ENCODE measurements at places on chromosomes 3 and 15.

DNA sequence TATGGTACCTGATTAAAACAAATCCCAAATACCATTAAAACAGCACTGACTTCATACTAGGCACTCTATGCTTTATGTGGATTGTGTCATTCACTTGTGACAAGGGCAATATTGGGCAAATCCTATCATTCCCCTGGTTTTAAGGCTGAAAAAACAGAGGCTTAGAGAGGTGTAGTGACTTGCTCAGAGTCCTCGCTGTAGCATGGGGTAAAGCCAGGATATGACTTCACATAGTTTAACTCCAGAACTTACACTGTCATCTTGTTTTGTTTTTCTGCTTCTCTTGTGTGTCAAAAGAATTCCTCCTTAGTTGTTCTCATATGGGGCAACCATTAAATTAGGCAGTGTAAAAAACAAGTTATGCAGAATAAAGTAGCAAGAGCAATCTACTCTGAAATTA, 40.3 kb upstream of the ICE2 start:
- no peak for DNase-seq

GRCh38 chr3:100005665-100006393, 108.5 kb downstream of the FILIP1L start:
- DNase-seq = no peak

DNA sequence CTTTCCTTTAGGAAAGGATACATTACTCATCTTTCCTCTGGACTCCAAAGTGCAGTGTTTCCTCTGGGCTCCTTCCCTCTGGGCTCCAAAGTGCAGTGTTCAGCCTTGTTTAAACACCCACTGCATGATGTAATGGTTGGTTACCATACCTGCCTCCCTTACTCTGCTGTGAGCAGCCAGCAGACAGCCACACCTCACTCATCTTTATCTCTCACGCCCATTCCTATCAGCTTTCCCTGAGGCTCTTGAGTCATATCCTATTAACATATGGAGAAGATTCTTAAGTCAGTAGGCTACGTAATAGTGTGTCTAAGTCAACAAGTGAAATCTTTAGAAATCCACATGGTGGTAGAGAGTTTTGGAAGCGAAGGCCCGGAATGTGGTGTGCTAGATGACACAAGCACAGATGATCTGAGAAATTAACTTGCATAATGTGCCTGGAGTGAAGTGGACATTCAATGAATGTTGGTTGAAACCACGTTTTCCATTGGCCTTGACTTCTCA, 97.2 kb upstream of the CTNNB1 start:
- no peak for DNase-seq

GRCh38 chr15:45603881-45604280, 16.7 kb downstream of the BLOC1S6 start:
- DNase-seq = no peak

DNA sequence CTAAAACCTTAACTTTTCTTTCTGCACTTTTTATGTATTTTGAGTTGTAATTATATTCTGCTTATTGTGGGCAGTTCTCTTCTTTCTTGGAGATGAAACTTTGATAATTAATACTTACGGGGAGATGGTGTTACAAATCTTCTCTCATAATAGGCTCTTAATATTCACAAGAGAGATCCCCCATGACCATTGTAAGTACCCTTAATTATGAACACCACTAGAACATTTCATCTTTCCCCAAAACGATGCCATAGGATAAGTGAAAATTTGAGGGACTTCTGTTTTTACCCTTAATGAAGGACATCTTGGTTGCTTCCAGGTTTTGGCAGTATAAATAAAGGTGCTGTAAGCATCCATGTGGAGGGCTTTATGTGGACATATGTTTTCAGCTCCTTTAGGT, 60.7 kb downstream of the PIAS1 start:
- DNase-seq = no peak

DNA sequence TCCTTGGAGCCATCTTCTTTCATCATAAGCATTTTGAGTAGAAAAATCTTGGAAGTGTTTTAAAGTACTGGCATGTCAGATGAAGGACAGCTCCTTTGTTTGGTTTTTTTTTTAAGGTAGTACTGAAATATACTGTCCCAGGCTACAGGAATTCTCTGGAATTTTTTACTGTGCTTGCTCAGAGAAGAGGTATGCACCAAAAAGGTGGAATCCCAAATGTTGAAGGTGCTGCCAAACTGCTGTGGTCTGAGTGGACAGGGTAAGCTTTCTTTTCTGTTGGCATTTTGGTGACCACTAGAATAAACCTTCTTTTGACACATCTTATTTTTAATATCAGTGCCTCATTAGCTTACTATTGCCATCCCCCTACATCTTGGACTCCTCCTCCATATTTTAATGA, 7.2 kb downstream of the GNL3 start:
- no peak for DNase-seq

DNA sequence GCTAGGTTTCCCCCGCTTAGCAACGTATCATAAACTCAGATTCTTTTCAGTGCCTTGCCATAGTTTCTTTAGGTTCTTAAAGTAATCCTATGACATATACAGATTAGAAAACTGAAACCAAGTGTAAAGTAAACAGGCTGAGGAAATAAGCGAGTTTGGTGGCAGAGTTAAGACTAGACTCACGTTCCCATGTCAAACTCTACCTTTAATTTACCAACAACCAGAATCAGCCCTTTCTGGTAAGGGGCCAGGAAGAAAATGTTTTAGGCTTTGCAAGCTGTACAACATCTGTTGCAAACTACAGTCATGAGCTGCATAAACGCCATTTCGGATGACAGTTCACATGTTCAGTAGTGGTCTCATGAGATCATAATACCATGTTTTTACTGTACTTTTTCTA, 128.0 kb upstream of the PRICKLE2 start:
- no peak for DNase-seq

DNA sequence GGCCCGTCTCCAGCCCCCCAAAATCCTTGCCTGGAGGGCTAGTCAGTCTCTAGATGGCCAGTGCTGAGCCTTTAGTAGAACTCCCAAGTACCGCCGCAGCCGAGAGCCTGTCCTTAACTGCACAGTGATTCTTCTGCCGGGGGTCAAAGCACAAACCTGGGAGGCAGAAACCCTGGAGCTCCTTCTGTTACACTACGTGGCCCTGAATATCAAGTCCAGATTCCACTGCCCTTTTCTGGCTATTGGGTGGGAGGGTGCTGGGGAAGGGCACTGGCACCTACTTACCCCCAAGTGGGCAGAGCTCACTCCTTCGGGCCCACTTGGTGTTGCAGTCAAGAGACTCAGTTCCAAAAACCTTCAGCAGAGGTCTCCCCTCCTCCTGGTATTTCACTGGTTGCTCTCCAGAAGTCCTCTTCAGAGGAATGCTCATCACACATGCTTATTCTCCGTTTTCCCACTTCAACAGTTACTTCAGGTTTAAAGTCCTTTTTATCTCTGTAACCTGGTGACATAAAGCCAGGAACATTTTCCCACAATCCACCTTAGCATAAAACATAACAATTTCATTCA, 10.8 kb downstream of the PDHB start:
- no peak for DNase-seq

GRCh38 chr3:4820296-4821121, 158.7 kb upstream of the BHLHE40 start:
- no peak for DNase-seq

DNA sequence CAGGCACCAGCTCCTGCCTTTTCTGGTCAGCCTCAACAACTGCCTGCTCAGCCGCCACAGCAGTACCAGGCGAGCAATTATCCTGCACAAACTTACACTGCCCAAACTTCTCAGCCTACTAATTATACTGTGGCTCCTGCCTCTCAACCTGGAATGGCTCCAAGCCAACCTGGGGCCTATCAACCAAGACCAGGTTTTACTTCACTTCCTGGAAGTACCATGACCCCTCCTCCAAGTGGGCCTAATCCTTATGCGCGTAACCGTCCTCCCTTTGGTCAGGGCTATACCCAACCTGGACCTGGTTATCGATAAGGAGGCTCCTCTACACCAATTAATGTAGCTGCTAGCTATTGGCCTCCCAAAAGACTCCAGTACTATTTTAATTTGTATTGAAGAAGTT, 38.9 kb downstream of the TFG start:
- no peak for DNase-seq

DNA sequence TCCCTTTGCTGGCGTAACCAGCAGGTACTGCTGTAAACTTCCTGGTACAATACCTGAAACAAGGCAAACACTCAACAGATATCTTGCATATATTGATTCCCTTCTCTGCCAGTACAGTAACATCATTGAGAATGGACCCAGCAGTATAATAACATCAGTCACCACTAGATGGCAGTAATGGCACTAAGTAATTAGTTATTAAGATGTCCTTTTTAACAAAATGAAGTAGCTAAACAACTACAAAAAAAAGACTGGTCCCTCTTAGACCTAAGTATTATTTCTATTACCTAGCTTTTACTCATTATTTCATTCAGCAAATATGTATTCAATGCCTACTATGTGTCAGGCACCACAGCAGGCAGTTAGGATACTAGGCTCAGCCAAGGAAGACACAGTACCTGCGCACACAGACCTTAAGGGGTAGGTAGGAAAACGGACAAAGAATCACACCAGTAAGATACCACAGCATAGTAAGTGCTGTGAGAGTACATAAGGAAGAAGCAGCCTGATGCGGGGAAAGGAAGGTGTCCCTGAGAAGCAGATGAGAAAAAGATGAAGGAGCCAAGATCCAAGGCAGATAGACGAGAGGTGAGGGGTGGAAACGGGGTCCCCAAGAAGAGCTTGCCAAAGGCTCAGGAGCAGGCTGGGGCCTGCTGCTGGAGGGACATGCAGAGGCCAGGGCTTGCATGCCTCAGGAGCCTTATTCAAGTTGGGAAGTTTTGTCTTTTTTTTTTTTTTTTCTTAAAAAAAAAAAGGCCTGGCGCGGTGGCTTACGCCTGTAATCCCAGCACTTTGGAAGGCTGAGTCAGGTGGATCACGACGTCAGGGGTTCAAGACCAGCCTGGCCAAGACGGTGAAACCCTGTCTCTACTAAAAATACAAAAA, 102.7 kb upstream of the CHD2 start:
- DNase-seq = no peak

DNA sequence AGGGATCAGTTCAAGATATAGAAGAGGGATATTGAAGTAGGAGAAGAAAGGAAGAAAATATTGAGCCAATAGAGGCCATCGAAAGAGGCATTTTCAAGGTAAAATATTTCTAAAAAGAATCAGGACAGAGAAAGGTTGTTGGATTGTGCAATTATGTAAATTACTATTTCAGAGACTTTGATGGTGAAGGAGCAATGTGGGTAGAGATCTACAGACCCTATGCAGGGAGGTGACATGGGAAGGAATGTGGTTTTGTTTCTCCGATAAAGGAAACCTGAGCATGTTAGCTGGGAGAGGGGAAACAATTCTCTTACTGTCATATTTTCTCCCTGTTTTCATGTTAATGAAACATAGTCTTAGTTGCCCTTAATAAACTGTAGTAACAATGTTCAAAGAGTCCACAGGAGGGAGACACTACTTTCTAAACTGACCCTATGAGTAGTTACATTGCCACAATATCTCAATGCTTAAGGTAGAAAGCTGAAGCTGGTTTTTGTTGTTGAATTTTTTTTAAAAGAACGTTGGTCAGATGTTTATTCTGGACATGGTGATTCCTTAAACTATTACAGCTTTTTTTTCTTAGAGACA, 133.3 kb downstream of the GRM7 start:
- DNase-seq = no peak

- no peak for DNase-seq
Measured at GRCh38 chr3:177190756-177191681, 6.3 kb downstream of the TBL1XR1 start.

GRCh38 chr3:134939978-134940377, 144.9 kb downstream of the EPHB1 start:
- no peak for DNase-seq

- DNase-seq = no peak
Measured at GRCh38 chr15:85453144-85453872, 72.9 kb downstream of the AKAP13 start.

DNA sequence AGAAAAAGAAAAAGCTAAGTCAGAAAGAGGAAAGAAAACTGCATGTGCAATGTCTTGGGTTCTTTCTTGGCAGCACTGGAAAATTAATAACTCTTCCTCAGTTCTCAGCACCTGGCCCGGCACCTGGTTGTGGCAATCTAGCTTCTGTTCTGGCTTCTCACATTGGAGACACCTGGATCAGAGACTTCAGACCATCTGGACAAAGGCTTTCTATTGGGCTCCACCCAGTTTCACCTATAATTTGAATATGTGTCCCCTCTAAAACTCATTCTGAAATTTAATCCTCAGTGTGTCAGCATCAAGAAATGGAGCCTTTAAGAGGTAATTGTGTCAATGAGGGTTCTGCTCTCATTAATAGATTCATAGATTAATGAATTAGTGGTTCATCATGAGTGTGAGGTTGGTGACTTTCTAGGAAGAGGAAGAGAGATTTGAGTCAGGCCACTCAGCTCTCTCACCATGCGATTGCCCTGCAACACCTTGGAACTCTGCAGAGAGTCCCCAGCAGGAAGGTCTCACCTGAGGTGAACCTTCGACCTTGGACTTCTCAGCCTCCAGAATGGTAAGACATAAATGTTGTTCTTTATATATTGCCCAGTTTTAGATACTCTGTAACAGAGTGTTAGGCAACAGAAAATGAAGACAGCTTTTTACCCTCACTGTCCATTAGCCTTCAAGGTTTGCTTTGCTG, 679.9 kb downstream of the NTRK3 start:
- no peak for DNase-seq

- no peak for DNase-seq
Measured at GRCh38 chr3:117234331-117234730, 524.8 kb downstream of the TUSC7 start.

GRCh38 chr3:28101705-28102104, 139.7 kb upstream of the CMC1 start:
- DNase-seq = no peak

DNA sequence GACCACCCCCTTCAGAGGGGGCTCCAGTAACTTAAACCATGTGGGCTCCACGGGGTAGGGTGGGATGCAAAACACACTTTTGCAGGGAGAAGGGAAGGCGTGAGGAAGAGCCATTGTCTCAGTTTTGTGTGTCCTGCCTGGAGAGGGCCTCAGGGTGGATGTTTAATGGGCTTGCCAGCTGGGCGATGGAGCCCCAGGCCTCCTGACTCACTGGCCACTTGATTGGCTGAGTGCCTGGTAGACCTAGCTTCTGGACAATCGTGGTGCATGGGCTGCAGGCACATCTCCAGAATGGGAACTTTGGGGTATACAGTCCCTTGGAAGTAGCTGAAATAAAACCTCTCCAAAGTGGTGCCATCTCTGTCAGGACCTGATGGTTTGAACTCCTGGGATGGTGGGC, 118.3 kb upstream of the MRPS22 start:
- no peak for DNase-seq

GRCh38 chr3:42300013-42300412, 34.0 kb upstream of the CCK start:
- DNase-seq = no peak

GRCh38 chr3:14254812-14255702, 76.4 kb downstream of the LSM3 start:
- no peak for DNase-seq

DNA sequence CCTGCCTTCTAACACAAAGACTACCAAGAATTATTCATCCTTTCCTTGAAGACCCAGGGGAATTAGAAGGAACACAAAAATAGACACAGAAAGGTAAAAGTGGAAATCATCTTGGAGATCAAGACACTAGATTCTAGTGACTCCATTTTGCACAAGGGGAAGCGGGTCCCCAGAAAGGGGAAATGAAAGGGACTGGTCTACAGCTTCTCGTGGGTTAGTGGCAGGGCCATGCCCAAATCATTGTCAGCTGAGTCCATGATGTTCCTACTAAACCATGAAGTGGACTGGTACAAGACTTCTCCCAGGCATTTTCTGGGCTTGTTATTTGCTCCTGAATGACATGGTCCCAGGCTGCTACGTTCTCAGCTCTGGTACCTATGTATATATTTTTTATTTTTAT, 230.7 kb upstream of the TPRG1 start:
- no peak for DNase-seq

GRCh38 chr3:190229632-190230424, 92.4 kb downstream of the CLDN1 start:
- DNase-seq = no peak
